ENCODE measurements at places on chromosomes 6 and 20. TPM values are rescaled to one million over a fixed set of nuclear protein-coding genes. Genes with fewer than 3 reads are reported as not detected.

The DSP gene
- total RNA-seq, result 6.2 TPM

The TFAP2A gene
- total RNA-seq, result 0.46 TPM

The C4A gene
- total RNA-seq, result 45.9 TPM

The GRM4 gene
- total RNA-seq, result 19.4 TPM

The SLC17A2 gene
- not detected for total RNA-seq

The HLA-DPB1 gene
- total RNA-seq, result 8.3 TPM

The ACOT8 gene
- total RNA-seq, result 40.4 TPM

The RREB1 gene
- 3.5 TPM for total RNA-seq

All from diencephalon (tissue), 1 donor.